ENCODE measurements at places on chromosomes 5 and 9.

DNA sequence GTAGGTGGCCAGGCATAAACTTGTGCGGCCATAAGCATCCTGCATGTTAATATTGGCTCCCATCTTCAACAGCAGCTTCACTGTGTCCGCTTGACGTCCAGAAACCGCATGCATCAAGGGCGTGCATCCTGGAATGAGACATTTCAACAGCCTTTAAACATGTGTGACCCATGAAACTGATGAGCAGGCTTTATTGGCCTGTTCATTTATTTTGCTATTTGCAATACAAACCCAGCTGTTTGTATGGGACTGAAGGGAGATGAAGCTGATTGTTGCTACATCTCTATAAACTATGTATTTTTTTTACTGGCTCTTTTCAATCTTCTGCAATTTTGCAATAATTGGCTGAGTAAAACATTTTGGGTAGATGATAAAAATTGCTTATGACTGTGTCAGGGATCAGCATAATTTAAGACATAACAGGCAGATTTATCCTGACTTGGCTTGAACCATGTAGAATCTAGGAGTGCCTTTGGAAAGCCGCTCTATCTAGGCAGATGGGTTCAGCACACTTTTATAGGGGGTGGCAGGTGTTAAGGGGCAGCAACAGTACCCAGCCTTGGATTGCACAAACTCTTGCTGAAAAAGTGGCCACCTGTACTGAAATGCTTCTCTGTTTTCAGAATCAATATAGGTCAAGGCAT is 56.9 kb downstream of the ANKRD55 start:
- H3K36me3 ChIP-seq = no peaks in the 10 kb centered on the region
- H3K27ac ChIP-seq = no peak overlapping the region
- DNase-seq = no peak
- no peaks in the 10 kb centered on the region for H3K4me1 ChIP-seq
- H3K4me3 ChIP-seq = no peak overlapping the region
- no peaks in the 10 kb centered on the region for H3K27me3 ChIP-seq

- no peak overlapping the region for H3K4me3 ChIP-seq
- DNase-seq = no peak
- H3K27ac ChIP-seq = no peak overlapping the region
- H3K36me3 ChIP-seq = peaks cover 48% of the 10 kb centered on the region
- no peaks in the 10 kb centered on the region for H3K27me3 ChIP-seq
Observed at GRCh38 chr9:37953775-37954437, 50.0 kb upstream of the SLC25A51 start.

- H3K36me3 ChIP-seq = no peaks in the 10 kb centered on the region
- no peak overlapping the region for H3K4me3 ChIP-seq
- H3K27me3 ChIP-seq = no peaks in the 10 kb centered on the region
- no peak for DNase-seq
- H3K4me1 ChIP-seq = no peaks in the 10 kb centered on the region
- no peak overlapping the region for H3K27ac ChIP-seq
Observed at GRCh38 chr9:116490321-116490720, 196.8 kb upstream of the TRIM32 start.

DNA sequence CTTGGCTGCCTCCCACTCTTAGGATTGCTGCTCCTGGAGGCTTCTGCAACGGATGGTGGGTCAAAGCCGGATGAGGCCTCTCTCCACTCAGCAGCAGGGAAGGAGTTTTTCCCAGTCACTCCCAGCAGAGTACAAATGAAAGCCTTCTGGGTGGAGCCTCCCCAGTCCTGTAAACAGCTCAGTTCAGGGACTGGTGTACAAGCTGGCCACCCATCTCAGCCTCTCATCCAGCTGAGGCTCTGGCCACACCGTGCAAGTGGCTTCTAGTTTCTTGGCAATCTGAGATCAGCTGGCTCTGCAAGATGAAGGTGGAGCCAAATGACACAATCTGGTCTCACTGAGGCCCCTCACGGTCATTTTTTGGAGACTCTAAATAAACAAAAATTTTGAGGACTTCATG is 10.0 kb downstream of the GPX3 start:
- no peak for DNase-seq
- peaks cover under 1% of the 10 kb centered on the region for H3K4me1 ChIP-seq
- no peak overlapping the region for H3K4me3 ChIP-seq
- H3K27me3 ChIP-seq = no peaks in the 10 kb centered on the region
- no peak overlapping the region for H3K27ac ChIP-seq
- H3K36me3 ChIP-seq = peaks cover 86% of the 10 kb centered on the region

DNA sequence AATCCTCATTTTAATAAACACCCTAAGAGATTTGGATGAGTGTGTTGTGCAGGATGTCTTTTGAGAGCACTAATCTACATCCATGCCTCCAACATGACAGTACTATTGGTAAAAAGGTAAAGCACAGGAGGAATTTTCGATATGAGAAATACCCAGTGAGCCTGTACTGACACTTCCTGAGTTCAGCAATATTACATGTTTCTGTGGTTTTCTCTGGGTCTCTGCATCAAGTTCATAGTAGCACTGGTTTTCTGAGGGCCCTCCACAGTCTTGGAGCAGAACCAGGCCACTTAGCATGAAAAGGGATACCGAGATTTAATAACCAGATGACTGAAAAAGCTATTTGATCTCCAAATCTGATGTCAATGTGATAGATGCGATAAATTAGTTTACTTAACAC is 524.1 kb downstream of the TMEM38B start:
- no peak overlapping the region for H3K4me3 ChIP-seq
- no peaks in the 10 kb centered on the region for H3K4me1 ChIP-seq
- no peaks in the 10 kb centered on the region for H3K27me3 ChIP-seq

Measured in HepG2 (cell line).